ENCODE measurements at places on chromosomes 6 and 20. TPM values are rescaled to one million over a fixed set of nuclear protein-coding genes. Genes with fewer than 3 reads are reported as not detected.

- DNase-seq = no peak
Observed at GRCh38 chr20:38724626-38725147, 401 bp downstream of the SLC32A1 start.

- DNase-seq = no peak
Observed at GRCh38 chr20:14913896-14914620, 576.6 kb upstream of the FLRT3 start.

GRCh38 chr20:50713657-50714101 lies 17.7 kb upstream of the PARD6B start:
- no peak for DNase-seq

The PRL gene
- not detected for total RNA-seq

GRCh38 chr20:32387252-32387651 lies 29.1 kb downstream of the ASXL1 start:
- peak; percentile 78 for DNase-seq

The TSPO2 gene
- not detected for total RNA-seq

DNA sequence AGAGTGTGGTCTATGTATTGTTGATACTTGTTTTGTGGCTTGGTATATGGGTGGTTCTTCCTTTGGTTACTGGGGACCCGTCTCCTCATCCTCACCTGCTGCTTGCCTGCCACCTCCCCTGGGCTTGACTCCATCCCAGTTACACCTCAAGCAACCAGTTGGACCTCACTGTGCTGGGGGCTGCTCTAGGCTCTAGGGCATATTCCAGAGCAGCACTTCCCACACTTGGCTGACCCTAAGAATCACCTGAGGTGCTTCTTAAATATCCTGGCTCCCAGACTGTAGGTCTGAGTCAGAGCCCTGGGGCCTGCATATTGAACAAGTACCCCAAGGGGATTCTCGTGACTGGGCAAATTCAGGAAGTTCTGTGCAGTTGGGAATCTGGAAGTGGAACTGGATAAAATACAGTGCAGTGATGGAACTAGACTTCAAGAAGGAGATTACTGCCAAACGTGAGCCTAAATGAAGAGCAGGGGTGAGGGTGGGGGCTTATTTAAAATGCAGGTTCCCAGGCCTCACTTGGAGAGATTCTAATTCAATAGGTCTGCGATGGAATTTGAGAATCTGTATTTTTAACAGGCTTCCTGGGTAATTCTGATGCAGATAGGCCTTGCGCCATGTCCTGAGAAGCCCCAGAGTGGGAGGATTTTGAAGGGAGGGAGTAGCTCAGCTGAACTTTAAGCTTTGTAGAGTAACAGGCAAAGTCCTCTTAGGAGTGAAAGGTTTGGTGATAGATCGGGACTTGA lies 7.6 kb downstream of the SPATS1 start:
- no peak for DNase-seq

DNA sequence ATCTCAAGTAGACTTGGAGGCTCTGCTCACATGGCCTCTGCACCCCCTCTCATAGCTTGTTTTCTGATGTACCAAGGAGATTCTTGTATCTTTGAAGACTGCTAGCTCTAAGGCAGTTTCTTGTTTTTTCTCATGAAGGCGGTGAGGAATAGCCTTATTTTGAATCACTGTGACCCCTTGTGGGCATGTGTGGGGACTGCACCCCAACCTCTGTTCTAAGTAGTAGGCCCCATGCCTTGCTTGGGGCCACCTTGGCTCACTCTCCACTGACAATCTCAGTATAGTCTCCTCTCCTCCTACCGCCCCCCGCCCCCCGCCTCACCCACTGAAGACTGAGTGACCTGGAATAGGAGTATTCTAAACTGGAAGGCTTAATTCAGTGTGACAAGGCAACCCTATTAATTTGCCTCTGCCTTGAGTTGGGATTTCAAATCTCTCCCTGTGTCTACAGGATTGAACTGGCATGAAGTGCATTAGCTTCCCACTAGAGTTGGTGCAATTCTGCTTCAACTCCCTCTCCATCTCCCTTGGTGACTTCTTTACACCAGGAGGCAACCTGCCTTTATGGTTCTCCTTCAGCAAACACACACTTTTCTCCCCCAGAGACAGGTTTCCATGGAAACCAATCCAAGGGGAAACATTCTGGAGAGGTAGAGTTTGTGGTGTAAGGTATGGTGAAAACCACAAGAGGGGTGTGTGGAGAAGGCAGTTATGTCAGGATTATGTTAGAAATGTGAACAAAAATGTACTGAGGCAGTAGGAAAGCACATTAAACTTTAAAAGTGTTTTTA lies 75.4 kb upstream of the ECI2 start:
- DNase-seq = peak; percentile 25

The PGC gene
- total RNA-seq = not detected

The CD40 gene
- 2.9 TPM for total RNA-seq

DNA sequence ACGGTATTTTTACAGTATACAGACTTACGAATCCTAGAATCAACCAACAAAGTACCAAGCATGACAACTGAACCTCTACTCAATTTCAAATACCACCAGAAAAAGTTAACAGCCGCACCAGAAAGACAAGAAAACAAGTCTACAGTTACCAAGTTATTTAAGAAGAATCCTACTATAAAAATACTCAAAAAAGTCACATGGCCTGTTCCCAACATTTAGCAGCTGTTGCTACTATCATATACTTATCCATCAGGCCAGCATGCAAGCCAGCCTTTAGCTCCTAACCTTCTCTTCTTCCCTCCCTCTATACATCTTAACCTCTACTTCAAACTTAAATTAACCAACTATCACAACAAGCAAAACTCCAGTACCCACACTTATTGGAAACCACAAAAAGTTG lies 1.9 kb downstream of the SYNCRIP start:
- DNase-seq = no peak

The CLPSL1 gene
- not detected for total RNA-seq

DNA sequence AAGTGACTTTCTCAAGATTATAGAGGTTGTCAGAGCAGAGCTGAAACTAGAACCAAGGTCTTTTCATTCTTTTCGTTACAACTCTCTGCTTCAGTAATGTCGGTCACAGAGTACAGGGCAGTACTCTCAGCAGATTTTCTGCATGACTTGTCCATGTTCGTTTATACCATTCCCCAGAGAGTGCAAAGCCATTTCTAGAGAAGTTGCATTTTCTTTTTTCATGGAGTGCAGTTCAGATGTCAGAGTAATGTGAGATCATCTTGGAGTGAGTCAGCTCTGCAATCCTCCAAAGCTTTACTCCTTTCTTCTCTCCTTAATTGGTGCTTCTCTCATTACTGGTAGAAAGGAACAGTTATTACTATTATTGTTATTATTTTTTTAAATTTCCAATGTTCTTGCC lies 115.6 kb upstream of the B3GAT2 start:
- DNase-seq = no peak

DNA sequence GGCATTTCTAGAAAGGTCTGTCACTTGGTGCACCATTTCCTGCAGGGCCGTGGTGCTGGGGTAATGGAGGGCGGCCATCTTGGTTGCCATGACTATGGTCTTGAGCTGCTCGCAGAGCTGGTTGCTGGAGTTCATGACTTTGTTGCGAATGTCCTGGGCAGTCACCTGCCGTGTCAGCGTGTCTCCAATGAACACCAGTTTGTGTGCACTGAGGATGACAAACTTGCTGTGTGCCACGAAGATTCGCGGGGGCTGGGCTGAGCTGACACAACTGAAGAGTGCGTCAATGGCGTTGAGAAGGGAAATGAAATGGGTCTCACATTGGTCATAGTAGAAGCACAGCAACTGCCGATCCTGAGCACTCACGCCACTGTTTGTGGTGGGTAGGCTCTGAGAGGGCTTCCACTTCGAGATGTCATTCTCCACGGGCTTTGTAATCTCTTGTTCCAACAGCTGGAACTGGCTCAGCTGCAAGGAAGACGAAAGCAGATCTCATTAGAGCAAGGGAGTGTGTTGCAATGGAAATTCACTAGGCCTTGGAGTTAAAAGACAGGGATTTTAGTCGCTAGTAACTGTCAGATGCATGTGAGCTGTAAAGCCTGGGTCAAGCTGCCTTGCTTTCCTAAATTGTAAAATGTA lies 47.1 kb downstream of the NEDD9 start:
- no peak for DNase-seq

DNA sequence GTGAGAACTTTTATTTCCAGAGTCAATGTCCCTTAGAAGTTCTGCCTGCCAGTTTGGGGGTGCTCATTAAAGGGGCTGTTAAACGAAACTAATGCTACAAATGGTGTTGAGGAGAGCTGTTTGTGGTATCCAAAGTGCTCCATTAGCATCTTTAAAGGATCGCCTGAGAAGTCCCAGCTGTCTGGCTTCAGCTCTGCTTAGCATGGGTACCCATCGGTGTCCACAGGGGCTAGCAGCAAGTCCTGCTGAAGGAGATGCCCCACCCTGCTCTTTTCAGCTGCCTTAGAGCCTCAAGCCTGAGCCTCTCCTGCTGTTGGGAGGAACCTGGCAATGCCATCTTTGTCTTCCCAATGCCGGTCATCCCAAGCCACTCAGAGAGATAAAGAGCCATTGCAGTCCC lies 111.1 kb downstream of the FOXO3 start:
- DNase-seq = no peak

The HAO1 gene
- total RNA-seq = not detected

Data from CD4-positive, alpha-beta memory T cell (primary cell).